ENCODE measurements at places on chromosomes 6 and 20.

DNA sequence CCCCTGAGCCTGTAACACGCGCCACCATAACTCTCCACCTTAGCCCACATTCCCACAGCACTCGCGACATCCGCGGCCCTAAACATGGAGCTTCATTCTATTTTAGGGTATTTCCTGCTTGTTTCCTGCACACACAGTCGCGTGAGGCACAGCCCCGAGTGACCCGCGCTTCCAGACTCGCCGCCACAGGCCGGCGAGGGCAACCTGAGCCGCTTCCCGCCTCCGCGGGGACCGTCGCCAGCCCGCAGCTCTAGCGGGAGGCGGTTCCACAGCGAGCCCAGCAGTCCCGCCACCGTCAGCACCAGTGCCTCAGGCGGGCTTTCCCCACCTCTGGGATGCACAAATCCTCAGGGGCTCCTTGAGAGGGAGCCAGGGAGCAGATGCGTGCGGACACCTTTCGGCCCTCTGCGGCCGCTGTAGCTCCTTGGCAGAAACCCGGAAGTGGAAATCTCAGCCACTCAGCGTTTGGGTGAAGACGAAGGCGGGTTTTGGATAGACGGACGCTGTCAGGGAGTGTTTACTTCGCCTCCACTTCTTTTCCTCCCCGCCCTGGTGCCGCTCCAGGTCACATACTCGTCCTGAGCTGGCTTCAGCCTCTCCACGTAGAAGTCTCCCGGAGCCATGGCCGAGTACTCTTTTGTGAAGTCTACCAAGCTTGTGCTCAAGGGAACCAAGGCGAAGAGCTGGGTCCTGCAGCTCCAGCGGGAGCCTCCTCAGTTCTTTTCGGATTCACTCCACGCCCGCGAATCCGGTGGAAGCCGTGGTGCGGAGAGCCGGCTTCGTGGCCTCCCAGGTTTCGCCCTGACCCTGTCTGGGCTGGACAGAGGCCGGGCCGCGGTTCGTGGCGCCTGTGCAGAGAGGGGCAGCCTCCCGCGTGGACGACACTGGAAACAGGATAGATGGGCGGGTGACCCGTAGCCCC is 2177.4 kb upstream of the DEFB115 start:
- DNase-seq = no peak

- DNase-seq = peak; percentile 18
These were observed 11.3 kb downstream of the DIDO1 start for GRCh38 chr20:62914970-62915457.

GRCh38 chr20:3728876-3729275 is 3.6 kb upstream of the HSPA12B start:
- DNase-seq = no peak

GRCh38 chr6:5160206-5160605 is 75.1 kb downstream of the PPP1R3G start:
- DNase-seq = no peak

All from NCI-H2171 treated with DMSO at 0.1 percent for 48 hours (cell line).